NCI-H2171 treated with DMSO at 0.1 percent for 48 hours (cell line): ENCODE measurements at places on chromosomes 1 and 21.

GRCh38 chr1:11703357-11704193 lies 12.1 kb downstream of the DRAXIN start:
- DNase-seq: no peak

GRCh38 chr1:54397090-54397591 lies 9.1 kb downstream of the SSBP3 start:
- no peak for DNase-seq

- no peak for DNase-seq
These were observed 232.9 kb upstream of the RUNX1 start for GRCh38 chr21:35281956-35282355.

- no peak for DNase-seq
These were observed 25.1 kb upstream of the KNCN start for GRCh38 chr1:46576596-46576995.

DNA sequence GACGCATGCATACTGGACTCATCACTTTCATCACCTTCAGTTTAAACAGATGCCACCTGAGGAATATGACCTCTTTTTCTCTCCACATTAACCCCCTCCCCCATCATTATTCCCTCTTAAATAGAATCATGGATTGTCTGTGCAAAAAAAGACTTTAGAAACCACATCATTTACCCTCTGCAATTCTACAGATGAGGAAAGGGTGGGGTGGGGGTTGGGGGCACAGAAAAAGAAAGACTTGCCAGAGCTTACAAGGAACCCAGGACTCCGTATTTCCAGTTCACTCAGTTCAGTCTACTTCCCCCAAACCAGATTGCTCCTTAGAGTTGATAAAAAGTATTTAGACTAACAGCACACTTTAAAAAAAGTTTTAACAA lies 26.2 kb upstream of the NFIA start:
- peak; percentile 52 for DNase-seq

- DNase-seq: peak; percentile 62
These were observed 61.7 kb downstream of the TSEN15 start for GRCh38 chr1:184113251-184113650.

- DNase-seq: peak; percentile 51
These were observed 510 bp upstream of the GNG5 start for GRCh38 chr1:84506729-84507453.

DNA sequence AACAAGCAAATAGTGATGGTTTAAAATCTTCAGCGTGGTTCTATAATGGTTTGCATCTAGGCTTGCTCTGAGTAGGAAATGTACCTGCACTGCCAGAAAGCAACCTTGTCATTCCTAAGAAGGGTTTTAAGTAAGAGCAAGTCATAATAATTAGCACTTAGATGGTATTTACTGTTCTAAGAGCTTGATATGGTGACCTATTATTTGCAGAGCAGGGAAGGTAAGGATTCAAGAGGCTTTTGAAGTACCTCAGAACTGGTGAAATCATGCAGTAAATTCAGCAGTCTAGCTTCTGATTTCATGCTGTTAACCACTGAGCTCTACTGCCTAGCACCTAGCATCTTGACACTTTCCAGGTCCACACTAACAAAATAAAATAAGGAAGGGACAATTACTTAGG lies 23.7 kb downstream of the ATP1A1 start:
- DNase-seq: no peak

DNA sequence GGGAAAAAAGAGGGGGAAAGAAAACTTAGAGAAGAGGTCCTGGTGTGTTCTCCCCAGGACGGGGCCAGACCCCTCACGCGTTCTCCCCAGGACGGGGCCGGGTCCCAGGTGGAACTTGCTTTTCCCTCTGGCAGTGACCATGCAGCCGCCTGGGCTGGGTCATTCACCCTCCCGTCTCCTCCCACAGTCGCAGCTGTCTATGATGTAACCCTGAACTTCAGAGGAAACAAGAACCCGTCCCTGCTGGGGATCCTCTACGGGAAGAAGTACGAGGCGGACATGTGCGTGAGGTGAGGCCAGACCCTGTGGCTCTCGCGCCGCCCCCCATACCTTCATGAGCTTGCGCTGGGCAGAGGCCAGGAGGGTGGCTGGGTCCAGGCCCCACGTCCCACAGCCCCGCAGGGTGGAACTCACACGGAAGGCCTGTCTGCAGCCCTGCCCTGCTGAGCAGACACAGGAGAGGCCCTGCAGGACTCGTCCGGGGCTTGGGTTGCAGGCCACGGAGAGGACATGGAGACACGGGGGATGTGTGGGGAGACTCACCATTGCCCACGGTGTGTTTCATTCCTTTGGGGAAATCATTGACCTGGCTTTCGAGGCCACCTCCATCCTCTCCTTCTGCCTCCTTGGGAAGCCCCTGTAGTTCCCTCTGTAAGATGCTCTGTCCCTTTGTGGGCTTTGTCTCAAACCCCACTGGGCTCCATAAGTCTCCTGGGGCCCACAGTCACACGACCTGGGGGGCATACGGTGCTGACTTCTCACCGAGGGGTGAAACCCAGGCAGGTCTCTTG lies 40.7 kb upstream of the TRAPPC10 start:
- no peak for DNase-seq

GRCh38 chr1:233170741-233171140 lies 124.8 kb downstream of the PCNX2 start:
- DNase-seq: no peak

- DNase-seq: peak; percentile 76
These were observed 49.3 kb downstream of the SH3GLB1 start for GRCh38 chr1:86753700-86754099.

DNA sequence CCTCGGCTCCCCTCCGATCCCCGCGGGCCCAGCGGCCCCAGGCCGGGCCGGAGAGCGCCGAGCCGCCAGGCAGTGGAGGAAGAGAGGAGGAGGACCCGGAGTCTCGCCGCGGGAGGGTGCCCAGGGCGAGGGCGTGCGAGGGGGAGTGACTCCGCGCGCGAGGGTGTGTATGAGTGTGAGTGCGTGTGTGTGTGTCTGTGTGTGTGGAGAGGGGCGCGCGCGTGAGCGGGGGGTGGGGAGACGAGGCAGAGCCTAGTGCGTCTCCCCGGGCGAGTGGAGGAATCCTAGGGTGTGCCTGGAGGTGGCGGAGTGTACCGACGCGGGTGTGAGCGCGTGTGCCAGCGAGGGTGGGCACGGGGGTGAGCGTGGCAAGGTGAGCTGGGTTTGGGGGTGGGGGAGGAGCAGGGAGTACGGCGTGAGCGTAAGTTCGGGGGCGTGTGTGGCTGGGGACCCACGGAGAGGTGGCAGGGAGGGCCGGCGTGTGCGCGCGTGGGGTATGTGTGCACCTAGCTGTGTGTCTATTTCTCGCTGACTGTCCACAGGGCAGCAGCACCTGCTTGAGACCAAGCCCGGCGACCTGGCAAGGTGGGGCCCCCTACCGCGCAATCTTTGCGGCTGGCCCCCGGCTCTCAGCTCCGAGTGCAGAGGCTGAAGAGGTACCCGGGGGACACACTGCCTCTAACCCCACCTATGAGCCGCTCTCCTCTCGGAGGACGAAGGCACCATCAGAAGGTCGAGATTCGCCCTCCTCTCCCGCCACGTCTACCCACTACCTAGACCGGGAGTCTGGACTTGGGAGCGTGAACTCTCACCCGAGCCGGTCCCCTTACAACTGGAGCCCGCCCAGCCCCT lies 784 bp upstream of the KCND3 start:
- DNase-seq: peak; percentile 28

DNA sequence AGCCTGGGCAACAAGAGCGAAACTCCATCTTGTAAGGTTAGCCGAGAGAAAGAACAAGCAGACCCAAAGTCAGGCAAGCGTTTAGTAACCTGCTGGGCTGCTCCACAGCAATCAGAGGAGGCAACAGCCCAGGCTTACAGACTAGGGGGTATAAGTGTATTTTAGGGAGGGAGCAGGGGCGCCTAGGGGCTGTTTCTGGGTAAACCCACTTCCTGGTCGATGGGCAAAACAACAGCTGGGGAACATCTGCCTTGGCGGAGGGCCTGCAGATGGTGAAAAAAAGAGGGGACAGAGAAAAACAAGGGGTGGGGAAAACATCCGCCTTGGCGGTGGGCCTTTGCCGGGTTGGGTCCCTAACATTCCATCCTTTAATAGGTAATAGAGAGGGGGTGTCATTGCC lies 5.2 kb downstream of the TAS1R1 start:
- DNase-seq: peak; percentile 11

DNA sequence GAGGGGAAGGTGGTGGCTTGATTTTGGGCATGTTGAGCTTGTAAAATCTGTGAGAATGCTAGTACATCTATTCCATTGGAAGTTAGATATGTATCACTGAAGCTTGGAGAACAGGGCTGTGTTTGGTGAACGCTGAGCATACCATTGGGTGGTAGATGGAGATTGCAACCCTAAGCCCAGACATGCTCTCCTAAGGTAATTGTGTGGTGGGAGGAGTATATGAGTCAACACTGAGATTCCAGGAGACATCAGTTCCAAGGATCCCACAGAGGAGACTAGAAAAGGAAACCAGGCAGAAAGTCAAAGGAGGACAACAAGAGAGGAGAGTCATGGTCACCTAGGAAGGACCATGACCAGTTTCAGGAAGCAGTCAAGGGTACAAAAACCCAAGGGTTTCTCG lies 60.4 kb downstream of the KIF21B start:
- DNase-seq: no peak

DNA sequence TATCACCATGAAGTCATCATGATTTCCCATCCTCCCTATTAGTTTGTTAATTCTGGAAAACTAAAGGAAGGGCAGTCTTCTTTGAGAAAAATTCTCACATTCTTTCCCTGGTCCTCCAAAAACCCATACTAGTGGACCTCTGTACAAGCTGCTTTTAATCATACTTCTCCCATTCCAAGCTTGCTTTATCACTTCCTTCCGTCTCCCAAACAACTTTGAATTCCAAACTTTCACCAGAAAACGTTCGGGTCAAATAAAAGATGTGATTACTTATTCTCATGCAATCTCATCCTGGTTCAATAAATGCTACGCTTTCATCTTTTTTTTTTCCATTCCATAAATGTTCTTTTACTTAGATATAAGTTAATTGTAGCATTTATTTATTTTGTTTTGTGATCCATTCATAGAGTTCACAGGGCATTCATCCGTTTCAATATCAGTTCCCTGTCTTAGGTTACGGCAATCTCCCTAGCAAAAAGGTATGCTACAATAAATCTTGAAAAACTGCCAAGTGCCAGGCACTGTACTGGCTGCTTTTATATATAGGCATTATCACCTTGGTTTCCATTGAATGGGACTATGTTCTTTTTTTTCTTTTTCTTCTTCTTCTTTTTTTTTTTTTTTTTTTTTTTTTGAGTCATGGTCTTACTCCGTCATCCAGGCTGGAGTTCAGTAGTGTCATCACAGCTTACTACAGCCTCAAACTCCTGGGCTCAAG lies 100.2 kb upstream of the GREM2 start:
- DNase-seq: no peak

DNA sequence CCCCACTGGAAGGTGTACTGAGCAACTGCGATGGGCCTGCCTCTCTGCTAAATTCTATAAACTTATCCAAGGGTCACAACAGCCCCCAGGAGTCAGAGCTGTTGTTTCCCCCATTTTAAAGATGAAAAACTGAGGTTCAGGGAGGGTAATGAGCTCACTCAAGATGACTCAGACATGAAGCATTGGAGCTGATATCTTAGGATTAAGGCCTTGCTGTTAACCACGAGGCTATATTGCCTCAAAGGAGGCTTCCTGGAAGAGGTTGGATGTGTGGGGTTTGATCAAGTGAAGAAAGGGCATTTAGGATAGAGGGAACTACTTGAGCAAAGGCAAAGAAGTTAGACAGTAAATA lies 6.7 kb downstream of the LDLRAP1 start:
- no peak for DNase-seq

DNA sequence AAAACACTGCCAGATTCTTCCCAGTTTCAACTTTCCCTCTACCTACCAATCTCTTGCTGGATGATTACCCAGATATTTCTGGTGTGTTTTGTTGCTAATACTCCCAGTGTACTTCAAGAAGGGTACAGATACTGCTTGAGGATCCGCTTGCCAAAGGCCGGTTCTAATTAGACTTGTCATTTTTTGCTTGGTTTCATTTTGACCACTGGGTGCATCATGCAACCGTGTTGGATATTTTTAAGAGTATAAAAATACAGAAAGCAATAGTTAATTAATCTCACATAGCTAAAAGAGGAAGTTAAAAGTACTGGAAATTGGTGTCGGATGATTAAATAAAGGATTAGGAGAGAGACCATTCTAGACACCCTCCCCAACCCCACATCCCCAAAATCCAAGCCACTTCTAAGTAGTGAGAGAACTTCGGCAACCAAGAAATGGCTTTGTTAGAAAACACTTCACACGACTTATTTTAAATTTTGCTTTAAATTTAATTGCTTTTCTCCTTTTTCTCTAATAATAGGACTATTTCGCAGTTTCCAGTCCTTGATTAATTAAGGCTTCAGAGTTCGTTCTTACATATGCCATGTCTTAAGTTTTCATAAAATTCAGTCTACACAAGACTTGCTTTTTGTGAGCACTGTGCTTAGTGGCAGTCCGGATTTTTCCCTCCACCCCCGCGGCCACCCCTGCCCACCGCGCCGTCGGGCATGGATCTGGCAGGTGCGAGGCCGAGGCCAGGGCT lies 2.5 kb upstream of the CDKN2C start:
- peak; percentile 15 for DNase-seq

- DNase-seq: no peak
These were observed 6.7 kb downstream of the DHX9 start for GRCh38 chr1:182845894-182846293.

DNA sequence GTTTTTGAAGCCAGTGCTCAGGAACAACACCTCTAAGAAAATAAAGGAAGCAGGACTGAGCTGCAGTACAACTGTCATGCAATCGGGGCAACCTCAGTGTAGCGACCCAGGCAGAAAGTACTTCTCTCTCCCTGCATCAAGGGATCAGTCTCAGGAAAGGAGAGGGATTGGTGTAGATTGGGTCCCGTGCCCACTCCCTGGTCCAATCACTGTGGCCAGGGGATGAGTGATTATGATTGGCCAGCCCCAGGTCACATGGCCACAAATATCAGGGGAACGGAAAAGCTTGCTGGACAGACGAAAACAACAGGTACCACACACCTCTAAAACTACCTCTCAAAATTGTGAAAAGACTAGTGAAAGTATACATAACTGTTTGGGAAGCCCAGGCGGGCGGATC lies 136.2 kb upstream of the F3 start:
- no peak for DNase-seq

GRCh38 chr1:202107801-202108731 lies 14.7 kb upstream of the GPR37L1 start:
- DNase-seq: peak; percentile 97

DNA sequence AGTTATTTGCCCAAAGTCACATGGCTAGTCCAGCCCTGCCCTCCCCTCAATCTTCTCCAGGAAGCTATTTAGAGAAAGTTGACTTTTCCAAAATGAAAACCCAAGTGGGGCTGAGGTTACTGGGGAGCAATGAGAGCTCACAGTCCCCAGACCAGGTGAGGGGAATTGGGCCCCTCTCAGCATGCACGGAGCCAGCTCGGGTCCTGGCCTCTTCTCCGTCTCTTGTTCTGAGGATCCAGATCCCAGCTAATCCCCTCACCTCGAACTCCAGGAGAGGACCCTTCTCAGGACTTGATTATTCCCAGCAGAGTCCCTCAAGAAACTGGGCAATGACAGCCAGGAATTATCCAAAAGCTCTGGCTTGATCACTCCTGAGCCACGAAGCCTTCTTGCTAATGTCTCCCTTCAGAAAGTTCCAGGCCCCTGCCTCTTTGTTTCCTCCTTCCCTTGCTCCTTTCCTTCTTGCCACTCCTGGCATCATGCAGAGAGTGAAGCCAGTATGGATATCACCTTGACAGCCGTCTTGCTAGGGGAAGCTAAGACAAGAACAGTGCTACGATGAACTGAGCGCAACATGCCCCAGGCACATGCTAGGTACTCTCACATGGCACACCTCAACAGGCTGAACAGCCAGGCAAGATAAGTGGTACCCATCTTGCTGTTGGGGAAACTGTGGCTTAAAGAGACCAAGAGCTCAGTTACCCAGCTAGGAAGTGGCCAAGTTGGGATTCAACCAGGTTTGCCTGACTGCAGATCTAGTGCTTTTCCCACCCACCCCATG lies 51.9 kb downstream of the KLHDC7A start:
- DNase-seq: no peak
